Natural killer cell treated with Interleukin-12 subunit alpha and Interleukin-12 subunit beta and Interleukin-15 and Interleukin-18, amount 100 ng/mL, for 72 hours (primary cell): ENCODE measurements at places on chromosomes 6 and 20. TPM values are rescaled to one million over a fixed set of nuclear protein-coding genes. Genes with fewer than 3 reads are reported as not detected.

ABHD12 gene
- 33.1 TPM for total RNA-seq

PAX1 gene
- not detected for total RNA-seq

PI16 gene
- not detected for total RNA-seq

CD83 gene
- total RNA-seq = 31.4 TPM

BTN1A1 gene
- not detected for total RNA-seq

- peaks cover 9% of the 10 kb centered on the region for H3K27me3 ChIP-seq
- DNase-seq = peak; percentile 15
- H3K4me3 ChIP-seq = no peak overlapping the region
- H3K4me1 ChIP-seq = peaks cover 5% of the 10 kb centered on the region
Observed at GRCh38 chr6:44049989-44050871, 77.0 kb downstream of the MRPL14 start.

GRCh38 chr6:44198684-44199083 is 18.0 kb upstream of the MYMX start:
- no peaks in the 10 kb centered on the region for H3K4me1 ChIP-seq
- DNase-seq = no peak
- H3K4me3 ChIP-seq = no peak overlapping the region
- H3K36me3 ChIP-seq = no peaks in the 10 kb centered on the region

- no peak for DNase-seq
- no peaks in the 10 kb centered on the region for H3K27me3 ChIP-seq
- H3K36me3 ChIP-seq = no peaks in the 10 kb centered on the region
- H3K27ac ChIP-seq = no peak overlapping the region
- H3K4me1 ChIP-seq = no peaks in the 10 kb centered on the region
Observed at GRCh38 chr6:22222469-22222868, 74.4 kb downstream of the PRL start.

DNA sequence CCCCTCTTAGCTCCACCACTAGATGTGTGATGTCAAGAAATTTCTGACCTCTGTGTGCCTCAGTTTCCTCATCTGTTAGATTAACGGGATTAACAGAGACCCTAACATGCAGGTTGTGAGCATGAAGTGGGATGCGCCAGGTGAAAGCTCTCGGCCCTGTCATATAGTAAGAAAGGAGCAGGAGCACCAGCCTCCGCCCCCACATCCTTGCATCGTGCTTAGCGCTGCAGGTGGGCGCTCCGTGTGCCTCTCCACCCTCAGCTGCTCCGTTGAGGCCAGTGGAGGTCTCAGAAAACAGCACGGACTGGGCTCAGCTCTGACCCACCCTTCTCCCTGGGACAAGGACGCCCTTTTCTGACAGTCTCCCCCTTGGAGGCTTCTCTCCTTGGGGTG is 63.4 kb downstream of the TCP11 start:
- H3K4me1 ChIP-seq = no peaks in the 10 kb centered on the region
- no peaks in the 10 kb centered on the region for H3K27me3 ChIP-seq
- no peak overlapping the region for H3K4me3 ChIP-seq
- H3K36me3 ChIP-seq = no peaks in the 10 kb centered on the region

- peak overlapping the region; percentile 72 for H3K27ac ChIP-seq
- peaks cover 22% of the 10 kb centered on the region for H3K4me1 ChIP-seq
- no peak for DNase-seq
- no peak overlapping the region for H3K4me3 ChIP-seq
- H3K36me3 ChIP-seq = no peaks in the 10 kb centered on the region
- H3K27me3 ChIP-seq = peaks cover 14% of the 10 kb centered on the region
Observed at GRCh38 chr20:50415516-50416268, 94.5 kb upstream of the PTPN1 start.

DNA sequence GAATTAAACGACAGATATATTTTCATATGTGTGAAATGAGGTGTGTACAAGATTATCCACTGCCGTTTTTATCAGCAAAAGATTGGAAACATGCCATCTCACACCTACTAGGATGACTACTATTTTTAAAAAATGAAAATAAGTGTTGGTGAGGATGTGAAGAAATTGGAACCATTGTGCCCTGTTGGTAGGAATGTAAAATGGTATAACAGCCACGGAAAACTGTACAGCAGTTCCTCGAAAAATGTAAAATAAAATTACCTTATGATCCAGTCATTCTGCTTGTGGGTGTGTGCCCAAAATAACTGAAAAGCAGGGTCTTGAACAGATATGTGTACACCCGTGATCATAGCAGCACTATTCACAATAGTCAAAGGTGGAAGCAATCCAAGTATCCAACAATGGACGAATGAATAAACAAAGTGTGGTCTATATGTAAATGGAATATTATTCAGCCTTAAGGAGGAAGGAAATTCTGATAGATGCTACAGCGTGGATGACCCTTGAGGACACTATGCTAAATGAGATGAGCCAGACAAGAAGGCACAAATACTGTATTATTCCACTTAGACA is 27.0 kb upstream of the CCN5 start:
- no peaks in the 10 kb centered on the region for H3K36me3 ChIP-seq
- H3K4me1 ChIP-seq = peaks cover 6% of the 10 kb centered on the region
- no peak overlapping the region for H3K27ac ChIP-seq
- DNase-seq = no peak

DNA sequence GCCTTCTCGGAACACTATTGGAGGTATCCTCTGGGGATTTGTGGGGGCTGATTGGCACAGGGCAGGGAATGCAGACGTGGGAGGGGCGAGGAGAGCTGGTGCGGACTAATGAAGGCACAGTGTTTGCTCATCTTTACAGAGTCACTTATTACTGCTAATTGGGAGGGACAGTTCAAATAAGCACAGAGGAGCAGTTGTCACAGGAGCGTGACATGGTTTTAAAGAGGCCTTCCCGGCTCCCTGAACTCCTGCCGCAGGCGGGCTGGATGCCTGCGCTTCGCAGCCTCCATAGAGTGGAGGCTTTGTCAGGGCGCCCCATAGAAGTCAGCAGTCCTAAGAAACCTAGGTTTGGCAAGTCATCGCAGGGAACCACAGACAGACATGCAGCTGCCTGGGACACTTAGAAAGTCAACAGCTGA is 149.6 kb downstream of the LINC00237 start:
- H3K4me3 ChIP-seq = no peak overlapping the region
- no peaks in the 10 kb centered on the region for H3K36me3 ChIP-seq

GRCh38 chr6:163837691-163838431 is 423.3 kb downstream of the QKI start:
- no peaks in the 10 kb centered on the region for H3K4me1 ChIP-seq
- H3K4me3 ChIP-seq = no peak overlapping the region
- H3K27me3 ChIP-seq = peaks cover 19% of the 10 kb centered on the region
- no peak overlapping the region for H3K27ac ChIP-seq

GRCh38 chr6:113664909-113665308 is 192.2 kb upstream of the MARCKS start:
- H3K27ac ChIP-seq = no peak overlapping the region
- H3K4me1 ChIP-seq = no peaks in the 10 kb centered on the region
- no peak overlapping the region for H3K4me3 ChIP-seq
- no peak for DNase-seq
